Endothelial cell (in vitro differentiated cells): ENCODE measurements at places on chromosomes 5 and 9. TPM values are rescaled to one million over a fixed set of nuclear protein-coding genes. Genes with fewer than 3 reads are reported as not detected.

TRAF1 gene
- total RNA-seq = 1.4 TPM

ZNF658 gene
- 10.0 TPM for total RNA-seq

KCTD16 gene
- 0.44 TPM for total RNA-seq

GRCh38 chr9:105066275-105066865 is 138.4 kb upstream of the ABCA1 start:
- H3K36me3 ChIP-seq = no peaks in the 10 kb centered on the region
- no peak overlapping the region for H3K4me3 ChIP-seq
- peaks cover 9% of the 10 kb centered on the region for H3K27me3 ChIP-seq
- no peaks in the 10 kb centered on the region for H3K4me1 ChIP-seq

GRCh38 chr5:140245341-140245740 is 57.6 kb downstream of the PFDN1 start:
- DNase-seq = peak; percentile 42
- H3K4me3 ChIP-seq = peak overlapping the region; percentile 24
- peaks cover 11% of the 10 kb centered on the region for H3K27me3 ChIP-seq
- H3K27ac ChIP-seq = peak overlapping the region; percentile 97
- peaks cover 26% of the 10 kb centered on the region for H3K36me3 ChIP-seq

- no peaks in the 10 kb centered on the region for H3K27me3 ChIP-seq
- H3K36me3 ChIP-seq = no peaks in the 10 kb centered on the region
- DNase-seq = peak; percentile 85
- peak within 1 kb of the TSS; percentile 95 for H3K4me3 ChIP-seq
Measured at GRCh38 chr5:24644761-24645160, at the start of gene CDH10. Gene CDH10 (minus strand): TSS chr5:24644978. CDS start chr5:24593490, 51,488 bp downstream.

C5orf46 gene
- total RNA-seq = not detected

IL4 gene
- not detected for total RNA-seq

DNA sequence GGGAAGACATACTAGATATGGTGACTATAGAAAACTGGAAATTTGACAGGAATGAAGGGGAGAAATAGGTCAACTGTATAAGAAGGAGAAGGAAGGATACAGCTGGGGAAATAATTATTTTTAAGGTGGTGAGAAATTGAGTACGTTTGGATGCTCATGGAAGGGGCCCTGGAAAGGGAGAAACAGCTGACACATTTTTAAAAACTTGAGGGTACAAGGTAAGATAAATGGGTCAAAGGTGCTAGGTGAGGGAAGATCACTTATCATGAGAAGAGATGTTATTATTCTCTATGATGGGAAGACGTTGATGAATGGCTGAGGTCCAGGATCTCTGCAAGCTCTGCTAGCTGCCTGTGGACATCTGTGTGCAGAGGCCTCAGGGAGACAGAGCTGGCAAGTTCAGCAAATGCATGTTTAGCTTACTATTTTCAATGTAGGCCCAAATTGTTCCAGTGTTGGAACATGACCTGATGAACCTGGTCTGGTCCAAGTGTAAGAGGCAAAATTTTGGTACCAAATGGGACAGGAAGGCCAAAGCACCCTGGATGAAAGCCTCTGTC is 181.7 kb downstream of the MTRR start:
- H3K4me3 ChIP-seq = no peak overlapping the region
- H3K27ac ChIP-seq = no peak overlapping the region
- H3K36me3 ChIP-seq = no peaks in the 10 kb centered on the region
- no peaks in the 10 kb centered on the region for H3K27me3 ChIP-seq

TMEM171 gene
- total RNA-seq = not detected

MSMP gene
- 2.8 TPM for total RNA-seq

GRCh38 chr9:73459817-73460216 is 308.2 kb downstream of the ANXA1 start:
- no peak for DNase-seq
- H3K4me3 ChIP-seq = no peak overlapping the region
- no peak overlapping the region for H3K27ac ChIP-seq
- no peaks in the 10 kb centered on the region for H3K4me1 ChIP-seq
